ENCODE measurements at places on chromosomes 12 and 14.

DNA sequence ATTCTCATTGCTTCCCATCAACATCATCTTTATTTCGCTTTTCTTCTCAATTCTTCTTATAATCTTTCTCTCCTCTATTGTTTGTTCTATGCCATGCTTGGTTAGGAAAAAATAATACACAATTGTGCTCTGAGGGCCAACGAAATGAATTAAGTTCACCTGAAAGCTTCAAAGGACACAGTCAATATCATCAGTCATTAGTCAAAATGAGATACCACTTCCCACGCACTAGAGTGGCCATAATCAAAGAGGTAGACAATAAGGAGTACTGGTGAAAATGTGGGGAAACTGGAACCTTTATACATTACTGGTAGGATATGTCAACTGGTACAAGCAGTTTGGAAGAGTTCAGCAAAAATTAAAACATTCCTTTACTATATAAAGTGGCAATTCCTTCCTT lies 91.5 kb downstream of the TMTC1 start:
- DNase-seq, result no peak

DNA sequence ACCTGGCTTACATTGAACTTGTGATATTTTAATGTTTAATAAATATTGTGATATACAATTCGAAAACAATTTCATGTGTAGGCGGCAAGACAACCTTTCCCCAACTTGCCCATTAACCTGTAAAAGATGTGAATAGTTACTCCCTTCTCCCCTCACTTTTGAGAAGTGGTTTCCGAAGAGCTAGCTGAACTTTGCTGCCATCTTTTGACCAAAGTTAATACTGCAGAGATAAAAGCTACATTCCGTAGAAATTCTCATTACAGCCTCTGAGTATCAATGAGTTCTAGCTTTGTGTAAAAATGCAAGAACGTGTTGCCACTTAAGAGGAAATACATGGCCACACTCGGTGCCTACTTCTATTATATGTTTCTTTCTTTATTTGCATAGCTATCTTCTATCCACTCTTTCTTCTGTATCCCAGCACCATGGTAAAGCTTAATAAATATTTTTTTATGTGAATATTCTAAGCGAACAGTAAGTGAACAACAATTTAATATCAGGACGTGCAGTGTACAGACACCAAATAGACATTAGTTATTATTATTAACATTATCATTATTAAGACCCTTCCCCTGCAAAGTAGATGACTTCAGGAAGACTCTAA lies 105.1 kb upstream of the TMEM260 start:
- DNase-seq, result no peak

GRCh38 chr12:10448236-10448635 lies 4.9 kb downstream of the KLRC1 start:
- no peak for DNase-seq

GRCh38 chr14:65962952-65963351 lies 523.2 kb upstream of the CCDC196 start:
- no peak for DNase-seq

- DNase-seq, result no peak
These were observed 8.3 kb upstream of the C14orf180 start for GRCh38 chr14:104571246-104571645.

DNA sequence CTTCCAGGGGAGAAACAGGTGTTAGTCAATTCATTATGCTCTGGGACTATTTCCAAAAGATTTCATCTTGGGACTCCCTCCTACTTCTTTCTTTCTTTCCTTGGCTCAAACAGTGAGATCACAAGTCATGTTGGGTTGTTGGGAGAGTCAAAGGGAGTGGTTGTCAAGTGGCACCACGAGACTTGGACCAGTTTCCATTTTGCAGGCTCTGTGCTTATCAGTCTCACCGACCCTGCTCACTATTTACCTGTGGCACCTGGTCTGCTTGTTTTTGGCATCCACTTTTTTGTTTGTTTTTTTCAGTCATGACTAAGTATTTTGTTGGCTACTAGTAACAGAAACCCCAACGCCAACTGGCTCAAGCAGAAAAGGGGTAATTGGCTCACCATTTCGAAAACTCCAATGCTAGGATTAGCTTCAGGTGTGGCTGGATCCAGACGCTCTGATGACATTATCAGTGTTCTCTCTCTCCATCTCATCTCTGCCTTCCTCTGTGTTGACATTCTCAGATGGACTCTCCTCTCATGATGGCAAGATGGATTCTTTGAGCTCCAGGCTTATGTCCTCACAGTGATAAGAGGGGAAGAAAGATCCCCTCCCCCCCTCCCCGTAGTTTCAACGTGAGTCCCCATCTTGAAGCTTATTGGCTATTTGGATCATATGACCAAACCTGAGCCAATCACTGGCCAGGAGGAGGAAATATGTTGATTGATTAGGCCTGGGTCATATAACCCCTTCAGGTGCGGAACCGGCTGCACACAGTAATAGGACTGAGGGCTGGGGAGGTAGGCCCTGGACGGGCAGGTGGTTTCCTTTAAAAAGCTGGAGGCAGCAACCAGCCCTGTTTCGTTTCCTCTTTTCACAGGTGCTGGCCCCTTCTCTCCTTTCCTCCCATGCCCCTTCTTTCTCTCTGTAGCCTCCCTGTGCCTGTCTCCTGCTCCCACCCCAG lies 84.2 kb downstream of the AACS start:
- no peak for DNase-seq

- no peak for DNase-seq
These were observed 1.4 kb upstream of the OS9 start for GRCh38 chr12:57692500-57692899.

All from left renal pelvis (tissue), 4 donors.